Progenitor cell of endocrine pancreas (in vitro differentiated cells): ENCODE measurements at places on chromosomes 11 and 22.

DNA sequence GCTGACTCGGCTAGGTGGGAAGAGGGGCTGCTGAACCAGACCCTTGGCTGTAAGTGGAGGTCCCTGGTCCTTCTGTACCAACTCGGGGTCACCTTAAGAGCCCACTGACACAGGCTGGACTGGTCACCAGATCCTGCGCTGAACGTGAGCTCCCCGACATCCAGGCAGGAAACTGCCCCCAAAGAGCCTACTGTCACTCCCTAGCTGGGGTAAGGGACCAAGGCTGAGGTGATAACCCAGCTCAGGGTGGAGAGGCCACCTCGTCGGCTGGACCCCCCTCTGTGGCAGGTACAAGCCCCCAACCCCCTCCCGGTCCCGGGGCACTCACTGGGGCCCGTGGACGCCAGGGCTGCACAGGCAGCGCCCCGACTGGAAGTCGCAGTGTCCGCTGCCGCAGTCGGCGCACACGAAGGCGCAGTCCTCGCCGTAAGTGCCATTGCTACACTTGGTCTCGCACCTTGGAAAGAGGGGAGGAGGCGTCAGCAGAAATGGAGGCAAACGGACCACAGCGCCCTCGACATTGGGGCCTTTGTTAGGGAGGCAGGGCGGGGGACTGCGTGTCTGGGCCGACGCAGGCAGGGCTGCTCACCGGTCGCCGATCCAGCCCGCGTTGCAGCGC lies 7.4 kb downstream of the SCARF2 start:
- no peaks in the 10 kb centered on the region for H3K4me1 ChIP-seq
- no peak overlapping the region for H3K4me3 ChIP-seq
- DNase-seq = no peak

- no peak overlapping the region for H3K4me3 ChIP-seq
- H3K27ac ChIP-seq = no peak overlapping the region
- H3K4me1 ChIP-seq = no peaks in the 10 kb centered on the region
- H3K27me3 ChIP-seq = no peaks in the 10 kb centered on the region
- no peak for DNase-seq
- peaks cover 5% of the 10 kb centered on the region for H3K36me3 ChIP-seq
These were observed 16.3 kb upstream of the CCT8L2 start for GRCh38 chr22:16608931-16609330.

GRCh38 chr11:60504219-60504905 lies 10.8 kb upstream of the MS4A13 start:
- no peaks in the 10 kb centered on the region for H3K36me3 ChIP-seq
- H3K4me1 ChIP-seq = peaks cover 1% of the 10 kb centered on the region
- H3K27ac ChIP-seq = no peak overlapping the region
- DNase-seq = no peak

GRCh38 chr11:81967242-81967641 lies 766.4 kb downstream of the FAM181B start:
- H3K36me3 ChIP-seq = no peaks in the 10 kb centered on the region
- no peak for DNase-seq
- H3K27me3 ChIP-seq = peaks cover 11% of the 10 kb centered on the region

GRCh38 chr11:100739666-100740065 lies 52.6 kb downstream of the ARHGAP42 start:
- peaks cover 37% of the 10 kb centered on the region for H3K4me1 ChIP-seq
- DNase-seq = no peak
- H3K36me3 ChIP-seq = peaks cover 2% of the 10 kb centered on the region
- H3K27ac ChIP-seq = peak overlapping the region; percentile 95
- no peak overlapping the region for H3K4me3 ChIP-seq

- DNase-seq = no peak
- no peaks in the 10 kb centered on the region for H3K36me3 ChIP-seq
- peaks cover 43% of the 10 kb centered on the region for H3K4me1 ChIP-seq
- peaks cover 4% of the 10 kb centered on the region for H3K27me3 ChIP-seq
- H3K27ac ChIP-seq = peak overlapping the region; percentile 92
These were observed 90.2 kb downstream of the PLEKHA7 start for GRCh38 chr11:16923987-16924386.

DNA sequence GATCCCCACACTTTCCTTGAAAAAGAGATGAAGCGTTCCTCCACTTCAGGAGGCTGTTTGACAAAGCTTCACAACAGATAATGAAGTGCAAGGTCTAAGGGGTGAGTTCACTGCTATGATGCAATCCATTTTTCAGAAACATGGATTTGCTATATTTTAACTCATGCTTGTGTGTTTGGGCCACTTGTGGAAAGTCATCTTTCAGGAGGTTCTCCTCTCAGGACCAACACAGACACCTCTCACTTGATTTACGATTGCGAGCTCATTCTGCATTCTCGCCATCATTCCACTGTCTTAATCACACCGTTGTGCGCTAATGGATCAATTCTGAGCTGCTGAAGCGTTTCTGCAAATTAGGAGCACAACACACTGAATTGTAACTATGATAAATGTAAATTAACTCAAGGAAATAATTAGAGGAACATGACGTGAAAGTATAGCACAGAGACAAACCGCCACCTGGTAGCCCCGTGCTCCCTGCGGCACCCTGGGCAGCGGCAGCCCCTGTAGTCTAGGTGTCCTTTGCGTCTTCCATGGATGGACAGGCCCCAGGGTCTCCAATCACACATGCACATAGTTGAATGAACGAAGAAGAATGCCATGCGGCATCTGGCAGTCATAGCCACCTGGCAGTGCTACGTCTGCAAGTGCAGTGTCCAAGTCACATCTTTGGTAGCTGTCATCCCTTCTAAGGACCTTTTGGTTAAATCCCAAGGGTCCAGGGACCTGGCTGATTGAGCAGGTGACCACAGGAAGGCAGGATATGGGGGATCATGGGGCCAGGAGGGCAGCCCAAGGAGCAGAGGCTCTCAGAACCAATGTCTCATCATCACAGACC lies 28.1 kb upstream of the RTL6 start:
- H3K36me3 ChIP-seq = no peaks in the 10 kb centered on the region
- DNase-seq = no peak
- H3K27ac ChIP-seq = no peak overlapping the region
- peaks cover 25% of the 10 kb centered on the region for H3K27me3 ChIP-seq

DNA sequence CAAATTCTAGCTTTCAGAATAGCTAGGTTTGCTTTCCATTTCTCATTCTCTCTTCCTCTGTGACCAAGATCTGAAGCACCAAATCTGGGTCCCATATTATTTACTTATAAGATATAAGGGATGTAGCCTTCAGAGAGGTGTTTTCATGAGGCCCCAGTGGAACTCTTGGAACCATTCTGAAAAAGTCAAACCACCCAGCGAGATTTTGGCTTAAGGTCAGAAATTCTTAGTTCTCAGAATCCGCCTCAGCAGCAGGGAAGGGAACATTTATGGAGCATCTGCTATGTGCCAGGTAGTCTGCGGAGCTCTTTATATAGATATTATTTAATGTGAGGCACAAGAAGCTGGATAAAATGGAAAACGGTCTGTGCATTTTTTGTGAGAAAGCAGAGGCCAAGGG lies 6.3 kb downstream of the NAV2 start:
- H3K4me1 ChIP-seq = peaks cover 18% of the 10 kb centered on the region
- H3K27ac ChIP-seq = no peak overlapping the region
- peaks cover 47% of the 10 kb centered on the region for H3K27me3 ChIP-seq
- DNase-seq = no peak

- H3K27ac ChIP-seq = no peak overlapping the region
- peaks cover 28% of the 10 kb centered on the region for H3K27me3 ChIP-seq
- H3K36me3 ChIP-seq = no peaks in the 10 kb centered on the region
These were observed 33.9 kb upstream of the RIC3 start for GRCh38 chr11:8202516-8203413.

GRCh38 chr22:42317691-42318547 lies 47.5 kb upstream of the TCF20 start:
- no peak overlapping the region for H3K4me3 ChIP-seq
- no peaks in the 10 kb centered on the region for H3K36me3 ChIP-seq
- H3K27me3 ChIP-seq = peaks cover 20% of the 10 kb centered on the region
- no peak for DNase-seq

DNA sequence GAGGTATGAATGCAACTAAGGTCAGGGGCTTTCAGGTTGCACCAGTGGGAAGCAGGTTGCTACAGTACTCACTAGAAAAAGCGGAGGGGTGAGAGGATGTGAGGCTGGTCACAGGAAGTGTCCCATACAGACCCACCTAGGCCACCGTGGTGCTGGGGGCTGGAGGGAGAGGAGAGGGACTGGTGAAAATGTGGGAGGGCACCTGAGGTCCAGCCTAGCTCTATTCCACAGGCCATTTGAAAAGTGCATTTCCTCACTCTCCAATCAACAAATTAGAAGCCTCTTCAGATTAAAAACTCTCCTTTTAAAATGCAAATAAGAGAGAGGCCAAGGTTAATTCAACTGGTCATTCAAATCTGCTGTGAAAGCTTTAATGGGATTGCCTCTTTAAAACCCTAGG lies 38.6 kb upstream of the NCAM1 start:
- H3K4me3 ChIP-seq = no peak overlapping the region
- no peak overlapping the region for H3K27ac ChIP-seq
- no peak for DNase-seq
- no peaks in the 10 kb centered on the region for H3K36me3 ChIP-seq
- H3K4me1 ChIP-seq = peaks cover 1% of the 10 kb centered on the region

DNA sequence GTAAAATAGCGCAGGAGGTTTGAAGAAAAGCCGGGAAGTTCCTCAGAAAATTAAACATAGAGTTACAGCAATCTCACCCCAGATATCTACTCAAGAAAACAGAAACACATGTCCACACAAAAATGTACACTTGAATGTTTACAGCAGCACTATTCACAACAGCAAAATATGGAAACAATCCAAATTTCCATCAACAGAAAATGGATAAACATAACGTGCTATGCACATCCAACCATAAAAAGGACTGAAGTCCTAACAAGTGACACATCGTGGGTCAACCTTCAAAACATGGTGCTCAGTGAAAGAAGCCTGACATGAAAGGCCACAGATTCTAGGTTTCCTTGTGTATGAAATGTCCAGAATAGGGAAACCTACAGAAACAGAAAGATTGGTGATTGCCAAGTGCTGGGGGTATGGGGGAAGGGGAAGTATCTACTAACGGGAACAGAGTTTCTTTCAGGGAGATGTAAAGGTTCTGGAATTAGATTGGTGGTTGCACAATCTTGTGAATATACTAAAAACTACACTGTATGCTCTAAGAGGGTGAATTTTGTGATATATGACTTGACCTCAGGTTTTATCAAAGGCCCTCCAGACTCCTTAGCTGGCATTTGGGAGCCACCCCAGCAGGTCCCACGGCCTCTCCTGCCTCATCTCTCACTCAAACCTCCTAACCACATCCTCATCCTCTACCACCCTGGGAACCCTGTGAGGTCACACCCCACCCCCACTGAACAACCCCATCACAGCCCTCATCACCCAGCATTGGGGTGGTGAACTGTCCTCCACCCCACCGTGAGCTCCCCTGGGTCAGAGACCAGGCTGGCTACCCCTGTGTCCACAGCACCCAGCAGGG lies 69.2 kb upstream of the PRR5 start:
- no peaks in the 10 kb centered on the region for H3K4me1 ChIP-seq
- peaks cover 10% of the 10 kb centered on the region for H3K27me3 ChIP-seq
- no peak overlapping the region for H3K4me3 ChIP-seq
- H3K36me3 ChIP-seq = no peaks in the 10 kb centered on the region

DNA sequence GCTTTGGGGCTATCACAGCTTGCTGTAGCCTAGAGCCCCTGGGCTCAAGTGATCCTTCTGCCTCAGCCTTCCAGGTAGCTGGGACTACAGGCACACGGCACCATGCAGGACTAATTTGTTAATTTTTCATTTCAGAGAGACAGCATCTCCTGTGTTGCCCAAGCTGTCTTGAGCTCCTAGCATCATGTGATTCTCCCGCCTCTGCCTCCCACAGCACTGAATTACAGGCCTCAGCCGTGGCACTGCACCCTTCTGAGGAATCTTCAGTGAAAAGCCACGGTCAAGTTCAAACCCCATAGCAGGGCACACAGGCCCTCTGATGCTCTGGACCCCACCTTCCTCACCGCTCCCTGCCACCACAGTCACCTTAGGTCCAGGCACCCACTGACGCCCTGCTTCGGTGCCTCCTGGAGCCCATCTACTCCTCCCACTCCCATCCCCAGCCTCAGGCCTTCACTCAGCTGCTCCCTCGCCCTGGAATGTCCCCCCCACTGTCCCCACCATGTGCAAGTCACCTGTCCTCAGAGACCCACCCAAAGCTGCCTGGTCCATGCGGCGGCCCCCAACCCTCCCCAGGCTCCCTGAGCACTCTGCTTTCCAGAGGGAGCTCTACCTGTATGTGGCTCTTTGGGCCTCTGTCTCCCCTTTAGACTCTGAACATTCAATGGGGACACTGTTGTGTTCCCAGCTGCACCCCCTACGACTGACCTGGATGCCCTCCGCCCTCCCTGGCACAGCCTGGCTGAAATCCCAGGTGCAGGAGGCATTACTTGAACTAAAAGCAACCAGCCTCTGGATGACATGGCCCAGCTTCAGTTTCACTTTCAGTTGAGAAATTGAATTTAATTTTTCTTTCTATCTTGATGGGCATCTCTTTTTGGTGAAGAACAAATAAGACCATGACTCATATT lies 1.6 kb downstream of the APOL2 start:
- DNase-seq = no peak
- H3K36me3 ChIP-seq = peaks cover 13% of the 10 kb centered on the region
- no peaks in the 10 kb centered on the region for H3K27me3 ChIP-seq
- peaks cover 32% of the 10 kb centered on the region for H3K4me1 ChIP-seq
- H3K27ac ChIP-seq = peak overlapping the region; percentile 43

DNA sequence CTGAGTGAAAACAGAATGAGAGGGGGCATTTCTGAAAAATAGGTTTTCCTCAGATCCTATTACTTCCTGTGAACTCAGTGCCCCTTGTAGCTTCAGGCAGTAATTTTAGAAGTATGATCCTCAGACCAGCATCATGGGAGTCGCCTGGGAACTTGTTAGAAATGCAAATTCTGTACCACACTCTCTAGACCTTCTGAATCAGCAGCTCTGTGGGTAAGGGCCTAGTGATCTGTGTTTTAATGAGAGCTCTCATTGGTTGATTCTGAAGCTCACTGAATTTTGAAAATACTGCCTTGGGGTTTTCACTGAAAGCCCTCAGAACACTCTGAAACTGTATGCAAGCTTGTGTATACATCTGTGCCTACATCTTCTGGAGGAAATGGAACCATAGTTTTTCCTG lies 647.2 kb upstream of the ANO5 start:
- no peak for DNase-seq

DNA sequence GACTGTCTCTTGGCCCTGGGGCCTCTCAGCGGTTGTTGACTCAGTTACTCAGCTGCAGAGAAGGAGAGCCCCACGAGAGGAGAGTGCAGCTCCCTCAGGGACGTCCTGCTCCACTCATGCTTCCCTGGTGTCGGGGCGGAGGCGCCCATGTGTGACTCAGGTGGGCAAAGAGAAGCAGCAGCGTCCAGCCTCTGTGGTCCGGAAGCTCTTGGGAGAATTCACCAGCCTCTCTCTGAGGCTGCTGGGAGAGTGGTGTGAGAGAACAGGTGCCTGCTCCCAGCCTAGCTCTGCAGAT lies 25.7 kb downstream of the GLB1L2 start:
- H3K4me3 ChIP-seq = no peak overlapping the region
- H3K36me3 ChIP-seq = peaks cover 2% of the 10 kb centered on the region
- no peaks in the 10 kb centered on the region for H3K4me1 ChIP-seq
- no peak for DNase-seq
- H3K27me3 ChIP-seq = peaks cover 14% of the 10 kb centered on the region

- peak overlapping the region; percentile 97 for H3K27ac ChIP-seq
- peak; percentile 37 for DNase-seq
- H3K27me3 ChIP-seq = no peaks in the 10 kb centered on the region
- H3K36me3 ChIP-seq = no peaks in the 10 kb centered on the region
- H3K4me3 ChIP-seq = peak overlapping the region; percentile 81
These were observed 673 bp upstream of the SHANK2 start for GRCh38 chr11:71252770-71253730.
